Aortic smooth muscle cell (primary cell): ENCODE measurements at places on chromosomes 11 and 22. TPM values are rescaled to one million over a fixed set of nuclear protein-coding genes. Genes with fewer than 3 reads are reported as not detected.

Gene CECR2
- total RNA-seq: under 0.01 TPM in 2 replicates

Gene CASTOR1
- 3.6 and 5.9 TPM in 2 replicates for total RNA-seq

Gene FXYD6
- 0.19 TPM in 1 of 2 replicates, not detected in the other for total RNA-seq

Gene HPS5
- total RNA-seq: 51.9 and 60.8 TPM in 2 replicates

Gene YWHAH
- 91.7 and 95.9 TPM in 2 replicates for total RNA-seq

Gene GLYAT
- not detected in 2 replicates for total RNA-seq

Gene NLRP10
- 0.75 and 1.7 TPM in 2 replicates for total RNA-seq

Gene TTC12
- 18.1 and 18.8 TPM in 2 replicates for total RNA-seq

Gene SPI1
- not detected in 2 replicates for total RNA-seq

Gene UBE2L6
- total RNA-seq: 44.3 and 44.8 TPM in 2 replicates

Gene TRIM49
- total RNA-seq: not detected in 2 replicates

Gene SRPRA
- total RNA-seq: 63.9 and 76.1 TPM in 2 replicates
